ENCODE measurements at places on chromosomes 6 and 20.

DNA sequence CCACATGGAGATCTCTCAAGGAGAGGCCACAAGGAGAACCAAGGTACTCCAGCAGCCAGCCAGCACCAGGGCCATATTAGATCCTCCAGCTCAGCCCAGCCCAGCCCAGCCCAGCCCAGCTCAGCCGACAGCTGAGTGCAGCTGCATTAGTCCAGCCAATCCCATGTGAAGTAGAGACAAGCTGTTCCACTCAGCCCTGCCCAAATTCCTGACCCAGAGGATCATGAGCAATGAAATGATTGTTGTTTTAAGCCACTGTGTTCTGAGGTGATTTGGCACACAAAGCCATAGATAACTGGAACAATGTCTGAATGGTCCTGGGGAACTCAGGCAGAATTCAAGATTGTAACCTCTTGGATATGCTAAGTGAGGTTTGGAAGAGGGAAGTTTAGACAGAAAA, 59.5 kb upstream of the BMP2 start:
- DNase-seq: no peak

DNA sequence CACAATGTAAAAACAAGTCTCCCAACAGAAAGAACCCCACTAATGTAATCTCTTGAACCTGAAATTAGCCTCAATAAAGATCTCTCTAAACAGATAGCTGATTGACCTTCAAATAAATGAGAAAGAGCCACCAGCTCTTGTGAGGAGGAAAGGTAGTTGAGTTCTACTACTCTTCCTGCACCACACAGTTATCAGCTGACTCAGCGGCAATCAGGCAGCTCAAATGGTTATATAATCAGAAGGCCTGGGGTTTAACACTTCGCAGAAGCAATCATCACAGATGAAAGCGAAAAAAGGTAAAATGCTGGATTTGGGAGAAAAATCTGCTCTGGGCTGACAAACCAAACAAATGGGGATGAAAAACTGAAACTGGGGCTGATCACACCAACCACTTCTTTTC, 91.8 kb downstream of the CHD6 start:
- DNase-seq: no peak

DNA sequence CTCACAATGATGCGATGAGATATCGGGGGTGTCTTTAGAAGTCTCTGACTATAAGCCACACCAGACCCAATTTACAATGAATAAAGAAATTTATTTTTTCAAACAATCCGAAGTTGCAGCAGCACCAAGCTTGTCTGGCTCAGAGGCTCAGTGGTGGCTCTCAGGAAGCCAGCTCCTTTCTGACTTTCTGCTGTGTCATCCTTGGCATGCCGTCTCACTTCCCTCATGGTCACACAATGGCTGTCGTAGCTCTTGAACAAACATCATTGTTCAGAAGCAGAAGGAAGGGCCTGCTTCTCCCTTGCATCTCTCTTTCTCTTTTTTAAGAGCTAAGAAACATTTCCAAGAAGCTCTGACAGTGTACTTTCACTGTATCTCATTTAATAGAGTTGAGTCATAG, 299.0 kb downstream of the DOK5 start:
- no peak for DNase-seq

GRCh38 chr6:44966449-44967092, 361.6 kb upstream of the RUNX2 start:
- DNase-seq: no peak

DNA sequence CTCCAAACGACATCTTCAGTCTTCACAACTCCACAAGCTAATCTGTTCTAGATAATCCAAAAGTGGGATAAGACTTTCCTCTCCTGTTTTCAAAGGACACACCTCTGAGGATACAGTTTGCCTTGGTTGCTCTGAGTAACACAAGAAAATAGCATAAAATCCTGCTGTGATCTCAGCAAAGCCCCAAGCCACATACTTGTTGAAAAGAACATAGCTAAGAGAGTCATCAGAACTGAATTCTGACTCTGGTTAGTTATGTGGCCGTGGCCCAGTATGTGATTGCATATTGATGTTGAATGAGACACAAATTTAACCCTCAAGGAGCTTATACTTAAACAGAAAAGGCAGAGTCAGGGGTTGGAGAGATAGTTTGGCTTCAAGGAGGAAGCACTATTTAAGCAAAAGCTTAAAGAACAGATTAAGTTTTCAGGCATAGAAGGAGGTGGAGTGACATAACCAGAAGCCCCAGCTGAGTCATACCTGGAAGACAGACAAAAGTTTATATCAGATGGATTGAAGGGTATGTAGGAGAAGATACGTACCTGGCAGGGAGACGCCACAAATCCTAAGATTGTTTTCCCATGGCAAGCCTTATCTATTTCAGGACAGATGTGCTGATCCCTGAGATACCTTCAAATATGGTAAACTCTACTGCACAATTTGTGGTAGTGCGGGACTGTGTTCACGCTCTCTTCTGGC, 41.2 kb downstream of the OPN5 start:
- no peak for DNase-seq

DNA sequence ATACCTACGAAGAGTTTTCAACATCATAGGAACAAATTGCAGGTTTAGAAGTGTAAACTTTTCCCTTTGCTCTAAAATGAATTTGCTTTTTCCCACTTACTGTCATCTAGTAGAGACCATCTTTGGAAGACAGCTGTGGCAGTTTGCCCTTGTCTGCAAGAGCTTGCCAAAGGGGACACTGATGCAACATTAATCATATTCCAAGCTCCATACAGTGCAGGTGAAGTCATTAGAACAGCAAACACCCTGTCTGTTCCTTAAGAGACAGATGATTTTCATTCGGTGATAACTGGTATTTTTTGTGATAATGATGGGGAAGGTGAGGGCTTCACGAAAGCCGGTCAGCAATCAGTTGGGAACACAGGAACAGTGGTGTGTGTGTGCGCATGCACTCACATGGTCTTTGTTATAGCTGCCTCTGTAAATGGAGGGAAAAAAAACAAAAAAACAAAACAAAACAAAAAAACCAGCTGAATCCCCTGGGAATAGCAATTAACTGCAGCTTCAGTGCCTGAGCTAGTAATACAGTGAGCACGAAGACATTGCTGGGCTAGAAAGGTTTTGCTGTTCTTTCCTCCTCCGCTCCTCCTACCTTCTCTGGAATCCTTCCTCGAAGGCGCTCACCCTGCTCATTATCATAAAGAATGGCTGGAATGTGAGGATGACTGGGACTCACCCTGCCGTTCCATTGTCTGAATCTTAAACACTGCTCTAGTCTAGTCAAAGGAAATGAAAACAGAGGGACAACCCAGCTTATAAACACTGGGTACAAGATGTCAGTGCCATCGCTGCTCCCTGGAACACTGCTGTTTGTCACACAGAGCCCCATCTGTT, 35.2 kb upstream of the KIF13A start:
- no peak for DNase-seq

DNA sequence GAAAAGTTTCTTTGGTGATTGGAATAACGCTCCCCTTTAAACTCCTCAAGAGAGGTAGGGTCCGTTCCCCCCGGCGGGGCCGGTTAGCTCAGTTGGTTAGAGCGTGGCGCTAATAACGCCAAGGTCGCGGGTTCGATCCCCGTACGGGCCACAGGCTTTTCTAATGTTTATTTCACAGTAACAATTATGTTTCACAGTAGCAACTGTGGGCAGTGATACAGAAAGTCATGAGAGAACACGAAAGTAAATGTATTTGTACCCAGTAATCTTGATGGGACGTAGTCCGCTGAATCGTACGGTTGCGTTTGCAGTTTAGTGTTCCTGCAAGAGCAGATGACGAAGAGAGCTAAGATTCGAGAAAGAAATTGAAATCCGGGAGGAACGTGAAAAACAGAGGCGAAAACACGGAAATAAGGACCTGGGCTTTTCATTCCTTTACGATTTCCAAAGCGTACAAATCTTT, 505.5 kb downstream of the PRIM2 start:
- no peak for DNase-seq

- DNase-seq: no peak
Measured at GRCh38 chr20:42862446-42862845, 327.3 kb downstream of the PTPRT start.

DNA sequence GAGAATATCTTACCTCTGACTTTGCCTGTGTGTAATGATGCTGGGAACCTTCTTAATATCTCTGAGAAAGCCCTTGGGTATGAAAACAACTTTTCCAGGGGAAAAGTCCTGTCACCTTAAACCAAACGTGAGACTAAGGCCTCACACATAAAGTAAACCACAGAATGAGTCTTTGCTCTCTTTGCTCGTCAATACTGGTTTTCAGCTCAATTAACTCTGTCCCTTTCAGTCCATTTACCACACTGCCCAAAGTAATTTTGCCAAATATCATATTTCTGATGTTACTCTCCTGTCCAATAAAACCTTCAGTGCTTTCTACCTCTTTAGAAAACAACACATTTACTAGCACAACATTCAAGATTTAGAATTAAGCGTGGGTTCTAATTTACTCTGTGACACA, 100.5 kb upstream of the HMGCLL1 start:
- DNase-seq: no peak

- DNase-seq: no peak
Measured at GRCh38 chr20:63829603-63829944, 1.5 kb downstream of the ZBTB46 start.

DNA sequence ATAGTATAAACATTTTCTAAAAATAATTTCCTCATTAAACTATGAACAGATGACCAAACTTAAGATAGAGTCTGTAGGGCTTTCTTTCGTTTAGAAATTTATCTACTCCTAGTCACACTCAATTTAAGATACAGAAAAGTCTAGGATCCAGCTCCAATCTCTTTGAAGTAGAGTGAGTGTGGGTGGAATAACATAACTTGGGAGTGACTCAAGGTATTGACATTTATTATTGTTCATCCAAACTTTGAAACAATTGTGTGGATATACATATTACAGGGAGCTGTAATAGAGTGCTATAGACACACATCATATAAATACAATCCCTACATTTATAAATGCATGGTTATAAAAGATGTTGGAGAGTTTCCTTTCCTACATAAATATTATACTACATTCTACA, 715.2 kb upstream of the MANEA start:
- DNase-seq: no peak

- DNase-seq: no peak
Measured at GRCh38 chr6:13250703-13251102, 77.6 kb downstream of the TBC1D7 start.

All from Kasumi-1 (cell line).